ENCODE measurements at places on chromosomes 4 and X.

DNA sequence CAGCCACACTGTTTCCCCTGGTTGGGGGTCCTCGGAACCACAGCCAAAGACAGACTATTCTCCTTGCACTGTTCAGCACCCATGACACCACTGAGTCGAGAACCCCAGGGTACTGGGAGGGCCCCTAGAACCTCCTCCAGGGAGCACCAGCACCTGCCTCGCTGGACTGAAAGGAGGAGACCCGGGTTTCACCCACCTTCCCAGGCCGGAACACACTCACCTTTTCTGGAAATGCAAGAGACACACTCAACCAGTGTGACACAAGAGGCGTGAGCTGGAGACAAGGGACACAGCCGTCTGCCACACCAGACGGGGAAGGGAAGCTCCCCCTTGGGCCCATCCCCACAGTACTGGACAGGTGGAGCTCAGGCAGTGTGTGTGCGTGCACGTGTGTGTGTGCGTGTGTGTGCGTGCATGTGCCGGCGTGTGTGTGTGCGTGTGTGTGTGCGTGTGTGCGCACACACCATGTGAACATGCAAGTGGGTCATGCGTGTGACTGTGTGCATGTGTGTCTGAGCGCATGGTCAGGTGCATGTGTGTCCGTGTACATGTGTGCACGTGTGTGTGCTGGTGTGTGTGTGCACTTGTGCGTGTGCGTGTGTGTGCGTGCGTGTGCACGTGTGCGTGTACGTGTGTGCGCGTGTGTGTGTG is 128.8 kb upstream of the NKX1-1 start:
- no peaks in the 10 kb centered on the region for H3K36me3 ChIP-seq
- no peak overlapping the region for H3K27ac ChIP-seq
- DNase-seq: no peak
- no peaks in the 10 kb centered on the region for H3K27me3 ChIP-seq

DNA sequence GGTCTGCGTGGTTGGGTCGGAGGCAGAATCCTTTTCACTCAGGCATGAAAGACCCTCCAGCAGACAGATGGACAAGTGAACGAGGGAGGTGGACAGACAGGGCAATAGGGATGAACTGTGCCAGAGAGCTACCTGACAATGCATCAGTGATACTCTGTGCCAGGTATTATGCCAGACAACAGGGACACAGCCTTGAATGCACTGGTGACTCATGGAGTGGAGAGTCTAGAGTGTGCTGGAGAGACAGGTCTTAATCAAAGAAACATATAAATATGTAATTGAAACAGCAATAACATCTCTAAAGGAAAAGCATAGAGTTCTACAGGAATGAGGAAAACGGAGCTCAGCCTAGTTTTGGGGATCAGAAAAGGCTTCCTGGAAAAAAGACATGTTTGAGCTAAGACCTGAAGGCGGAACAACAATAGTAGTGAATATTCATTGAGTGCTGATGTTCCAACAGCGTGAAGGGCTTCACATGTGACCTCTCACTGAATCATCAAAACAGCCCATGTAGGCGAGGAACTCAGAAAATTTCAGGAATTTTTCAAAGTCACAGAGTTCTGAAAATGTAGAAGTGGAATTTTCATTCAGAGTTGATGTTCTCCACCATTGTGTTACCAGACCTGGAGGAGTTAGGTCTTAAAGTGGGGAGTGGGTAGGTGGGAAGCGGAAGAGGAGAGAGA is 20.0 kb upstream of the FGFBP2 start:
- no peak overlapping the region for H3K27ac ChIP-seq
- DNase-seq: no peak
- H3K4me3 ChIP-seq: no peak overlapping the region
- peaks cover under 1% of the 10 kb centered on the region for H3K4me1 ChIP-seq
- H3K36me3 ChIP-seq: no peaks in the 10 kb centered on the region

GRCh38 chrX:119235872-119236622 is at the start of gene PGRMC1:
Gene PGRMC1, plus strand, starts transcription at chrX:119236285. Its CDS starts 79 bp downstream, at chrX:119236364.
- peaks cover 32% of the 10 kb centered on the region for H3K4me1 ChIP-seq
- H3K27me3 ChIP-seq: peaks cover 12% of the 10 kb centered on the region
- peak within 1 kb of the TSS; percentile 90 for H3K27ac ChIP-seq

GRCh38 chr4:129970801-129971200 is 874.8 kb downstream of the C4orf33 start:
- H3K36me3 ChIP-seq: no peaks in the 10 kb centered on the region
- DNase-seq: no peak
- no peaks in the 10 kb centered on the region for H3K4me1 ChIP-seq
- no peaks in the 10 kb centered on the region for H3K27me3 ChIP-seq
- no peak overlapping the region for H3K4me3 ChIP-seq

DNA sequence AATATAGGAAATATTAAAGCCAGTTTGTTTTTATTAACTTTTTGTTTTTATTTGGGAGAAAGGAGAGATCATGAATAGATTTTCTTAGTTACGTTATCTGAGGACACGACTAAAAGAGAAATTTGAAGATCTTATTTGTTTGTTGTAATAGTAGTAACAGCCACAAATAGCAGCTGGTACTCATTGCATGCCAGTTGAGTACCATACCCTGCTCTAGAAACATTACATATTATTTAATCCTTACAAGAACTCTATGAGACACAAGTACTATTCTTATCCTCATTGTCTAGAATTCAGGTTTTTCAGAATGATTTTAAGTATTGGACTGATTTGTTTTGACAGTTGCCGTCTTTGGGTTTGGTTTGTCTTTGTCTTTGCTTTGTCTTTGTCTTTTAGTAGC is 31.8 kb downstream of the USP53 start:
- H3K27ac ChIP-seq: peak overlapping the region; percentile 4
- peaks cover 20% of the 10 kb centered on the region for H3K36me3 ChIP-seq
- H3K27me3 ChIP-seq: no peaks in the 10 kb centered on the region
- no peaks in the 10 kb centered on the region for H3K4me1 ChIP-seq
- H3K4me3 ChIP-seq: no peak overlapping the region

GRCh38 chrX:51922561-51922960 is 29.1 kb downstream of the MAGED1 start:
- DNase-seq: no peak
- H3K4me3 ChIP-seq: no peak overlapping the region
- no peak overlapping the region for H3K27ac ChIP-seq
- H3K4me1 ChIP-seq: peaks cover 7% of the 10 kb centered on the region
- peaks cover 5% of the 10 kb centered on the region for H3K27me3 ChIP-seq
- no peaks in the 10 kb centered on the region for H3K36me3 ChIP-seq

- no peak overlapping the region for H3K27ac ChIP-seq
- no peaks in the 10 kb centered on the region for H3K4me1 ChIP-seq
- H3K27me3 ChIP-seq: no peaks in the 10 kb centered on the region
- no peaks in the 10 kb centered on the region for H3K36me3 ChIP-seq
- H3K4me3 ChIP-seq: no peak overlapping the region
Observed at GRCh38 chrX:133897593-133898163, 87.7 kb downstream of the GPC3 start.

DNA sequence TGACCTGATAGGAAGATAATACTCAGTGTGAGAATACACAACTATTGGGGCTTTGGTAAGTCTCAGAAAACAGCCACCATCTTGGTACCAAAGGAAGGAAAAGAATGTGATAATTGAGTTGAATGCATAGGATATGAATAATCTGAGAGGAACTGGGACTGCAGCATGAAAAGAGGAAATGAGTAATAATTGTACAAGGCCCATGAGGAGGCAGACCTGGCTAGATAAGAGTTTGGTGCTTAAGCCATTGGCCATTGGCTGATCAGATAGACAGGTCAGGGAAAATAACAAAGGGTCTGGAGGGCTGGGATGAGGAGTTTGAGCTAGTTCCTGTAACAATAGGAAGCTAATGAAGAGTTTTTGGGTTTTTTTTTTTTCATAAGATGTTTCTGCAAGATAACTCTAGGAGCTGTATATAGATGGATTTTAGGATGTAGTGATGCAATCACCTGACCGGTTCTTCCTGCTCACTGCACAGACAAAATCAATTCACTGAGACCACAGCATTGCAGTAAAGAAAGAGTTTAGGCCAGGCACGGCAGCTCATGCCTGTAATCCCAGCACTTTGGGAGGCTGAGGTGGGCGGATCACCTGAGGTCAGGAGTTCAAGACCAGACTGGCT is 5.3 kb upstream of the TRMT2B start:
- DNase-seq: no peak
- H3K36me3 ChIP-seq: no peaks in the 10 kb centered on the region
- H3K27me3 ChIP-seq: no peaks in the 10 kb centered on the region
- no peak overlapping the region for H3K27ac ChIP-seq

- no peak for DNase-seq
- peaks cover 6% of the 10 kb centered on the region for H3K27me3 ChIP-seq
- H3K27ac ChIP-seq: no peak overlapping the region
- H3K4me3 ChIP-seq: no peak overlapping the region
Observed at GRCh38 chrX:80021621-80022020, 7.1 kb downstream of the TBX22 start.

DNA sequence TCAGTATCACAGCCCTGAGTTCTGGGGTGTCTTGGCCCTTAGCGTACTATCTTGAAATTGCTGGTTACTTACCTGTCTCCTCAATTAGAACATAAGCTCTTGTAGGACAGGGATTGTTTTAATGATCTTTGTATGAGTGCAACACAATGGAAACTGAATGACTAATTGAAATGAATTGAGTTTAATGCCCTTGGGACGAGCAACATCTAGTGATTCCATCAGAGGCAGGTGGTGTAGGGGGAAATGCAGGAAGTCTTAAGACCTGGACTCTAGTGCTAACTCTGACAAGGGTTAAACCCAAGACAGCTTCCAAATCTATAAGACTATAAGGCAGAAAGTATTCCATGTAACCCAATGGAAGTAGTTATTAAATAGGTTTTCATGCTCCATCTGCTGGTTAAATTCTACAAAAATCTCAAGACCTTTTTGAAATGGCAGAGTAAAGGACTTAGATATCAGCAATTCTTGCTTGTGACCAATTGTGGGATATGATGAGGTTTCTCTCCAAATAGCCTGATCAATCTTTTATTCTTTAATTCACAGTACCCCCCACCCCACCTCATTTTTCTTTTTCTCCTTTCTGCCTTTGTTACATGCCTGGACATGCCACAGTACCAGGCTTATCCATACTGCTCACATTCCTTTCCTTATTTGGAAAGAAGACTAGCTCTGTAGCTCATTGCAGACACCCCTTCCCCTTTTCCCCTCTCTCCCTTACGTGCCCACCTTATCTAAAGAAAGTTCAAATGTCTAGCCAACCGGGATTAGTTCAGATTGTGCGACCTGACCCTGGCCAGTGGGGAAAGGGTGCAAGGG is 340.8 kb downstream of the PAPSS1 start:
- H3K4me1 ChIP-seq: no peaks in the 10 kb centered on the region
- H3K27me3 ChIP-seq: no peaks in the 10 kb centered on the region
- no peak overlapping the region for H3K27ac ChIP-seq
- no peak overlapping the region for H3K4me3 ChIP-seq
- no peaks in the 10 kb centered on the region for H3K36me3 ChIP-seq
- no peak for DNase-seq

- H3K4me3 ChIP-seq: no peak overlapping the region
- no peaks in the 10 kb centered on the region for H3K27me3 ChIP-seq
- H3K4me1 ChIP-seq: peaks cover 12% of the 10 kb centered on the region
- H3K36me3 ChIP-seq: peaks cover 7% of the 10 kb centered on the region
- DNase-seq: no peak
- H3K27ac ChIP-seq: no peak overlapping the region
Observed at GRCh38 chr4:53315300-53315699, 50.6 kb downstream of the SCFD2 start.

- peaks cover 31% of the 10 kb centered on the region for H3K27me3 ChIP-seq
- no peak for DNase-seq
- H3K4me1 ChIP-seq: peaks cover 7% of the 10 kb centered on the region
- H3K4me3 ChIP-seq: peak overlapping the region; percentile 37
Observed at GRCh38 chr4:114599231-114599902, 760 bp downstream of the UGT8 start.

Measured in activated CD8-positive, alpha-beta T cell treated with anti-CD3 and anti-CD28 coated beads, Interleukin-2, amount 10 ng/mL, durations not matched to agents 7 days and 5 days (primary cell).